ENCODE measurements at places on chromosomes 12 and 14.

- DNase-seq = no peak
Measured at GRCh38 chr12:105444653-105445102, 114.2 kb downstream of the C12orf75 start.

GRCh38 chr12:6644903-6645302 is 2.3 kb downstream of the ACRBP start:
- DNase-seq = no peak

DNA sequence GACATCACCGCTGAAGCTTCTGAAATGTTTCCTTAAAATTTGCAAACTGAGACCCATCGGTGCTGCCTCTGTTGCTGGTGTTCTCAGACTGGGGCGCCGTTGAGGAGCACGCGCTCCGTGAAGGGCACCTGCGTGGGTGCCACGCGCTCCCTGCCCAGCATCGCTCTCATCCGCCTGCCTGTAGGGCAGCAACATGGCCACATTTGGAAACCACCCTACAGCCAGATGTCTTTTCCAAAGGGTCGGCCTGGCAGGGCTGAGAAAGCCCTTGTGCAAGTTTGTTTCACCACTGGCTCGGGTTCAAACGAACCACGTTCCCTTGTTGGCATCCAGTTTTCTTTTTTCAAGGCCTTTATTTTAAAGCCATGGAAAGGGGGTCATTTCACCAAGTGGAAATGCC is 13.9 kb downstream of the ADGRD1 start:
- DNase-seq = no peak

DNA sequence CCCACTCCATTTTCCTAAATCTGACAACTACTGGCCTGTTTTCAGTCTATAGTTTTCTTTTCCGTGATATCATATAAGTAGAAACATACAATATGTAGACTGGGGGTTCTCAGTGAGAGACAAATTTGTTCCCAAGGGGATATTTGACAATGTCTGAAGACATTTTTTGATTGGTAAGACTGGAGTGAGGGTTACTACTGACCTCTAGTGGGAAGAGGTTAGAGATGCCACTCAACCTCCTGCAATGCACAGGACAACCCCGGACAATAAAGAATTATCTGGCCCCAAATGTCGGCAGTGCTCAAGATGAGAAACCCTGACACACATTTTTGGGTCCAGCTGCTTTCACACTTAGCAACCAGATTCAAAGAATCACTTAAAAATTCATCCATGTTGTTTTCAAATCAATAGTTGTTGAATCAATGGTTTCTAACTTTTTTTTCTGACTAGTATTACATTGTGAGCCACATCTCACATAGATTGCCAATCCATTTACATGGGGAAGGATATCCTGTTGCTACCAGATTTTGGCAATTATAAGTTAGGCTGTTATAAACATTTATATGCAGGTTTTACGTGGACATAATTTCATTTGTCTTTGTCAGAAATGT is 307.1 kb downstream of the RPL10L start:
- no peak for DNase-seq

GRCh38 chr14:100556936-100557505 is 30.2 kb downstream of the BEGAIN start:
- DNase-seq = no peak

DNA sequence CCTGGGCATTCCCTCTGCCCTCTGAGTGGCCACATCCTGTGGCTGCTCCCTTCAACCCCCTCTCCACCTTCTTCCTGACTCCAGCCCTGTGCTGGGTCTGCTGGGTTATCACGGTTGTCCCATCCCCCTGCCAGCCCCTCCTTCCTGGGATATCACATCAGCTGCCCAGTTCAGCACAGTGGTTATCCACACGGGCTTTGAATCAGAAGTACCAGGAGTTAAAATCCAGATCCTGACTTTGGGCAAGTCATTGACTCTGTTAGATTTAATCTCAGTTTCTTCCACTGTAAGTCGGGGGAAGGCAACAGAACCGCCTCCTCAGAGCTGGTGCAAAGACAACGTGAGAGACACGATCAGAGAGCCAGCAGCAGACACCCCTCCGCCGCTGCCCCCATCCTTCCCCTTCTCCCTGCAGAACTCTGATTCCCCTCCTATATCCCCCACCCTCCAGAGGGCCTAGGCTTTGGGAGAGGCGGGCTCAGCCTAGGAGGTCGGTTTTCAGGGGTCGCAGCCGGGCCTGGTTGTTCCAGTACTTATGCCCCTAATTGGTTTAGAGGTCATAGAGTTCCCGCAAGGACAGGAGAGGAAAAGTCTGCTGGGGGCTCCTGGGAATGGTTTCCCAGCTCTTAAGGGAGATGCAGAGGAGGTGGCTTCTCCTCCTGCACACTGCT is 42.5 kb downstream of the PRIMA1 start:
- DNase-seq = no peak

- DNase-seq = no peak
Measured at GRCh38 chr12:4766445-4766844, 46.2 kb downstream of the GALNT8 start.

- peak; percentile 44 for DNase-seq
Measured at GRCh38 chr12:130162267-130162666, at the start of gene FZD10. FZD10 (plus strand) TSS chr12:130162464; CDS start chr12:130162943, 479 bp downstream.

- DNase-seq = no peak
Measured at GRCh38 chr14:65501328-65501727, 88.8 kb downstream of the FUT8 start.

DNA sequence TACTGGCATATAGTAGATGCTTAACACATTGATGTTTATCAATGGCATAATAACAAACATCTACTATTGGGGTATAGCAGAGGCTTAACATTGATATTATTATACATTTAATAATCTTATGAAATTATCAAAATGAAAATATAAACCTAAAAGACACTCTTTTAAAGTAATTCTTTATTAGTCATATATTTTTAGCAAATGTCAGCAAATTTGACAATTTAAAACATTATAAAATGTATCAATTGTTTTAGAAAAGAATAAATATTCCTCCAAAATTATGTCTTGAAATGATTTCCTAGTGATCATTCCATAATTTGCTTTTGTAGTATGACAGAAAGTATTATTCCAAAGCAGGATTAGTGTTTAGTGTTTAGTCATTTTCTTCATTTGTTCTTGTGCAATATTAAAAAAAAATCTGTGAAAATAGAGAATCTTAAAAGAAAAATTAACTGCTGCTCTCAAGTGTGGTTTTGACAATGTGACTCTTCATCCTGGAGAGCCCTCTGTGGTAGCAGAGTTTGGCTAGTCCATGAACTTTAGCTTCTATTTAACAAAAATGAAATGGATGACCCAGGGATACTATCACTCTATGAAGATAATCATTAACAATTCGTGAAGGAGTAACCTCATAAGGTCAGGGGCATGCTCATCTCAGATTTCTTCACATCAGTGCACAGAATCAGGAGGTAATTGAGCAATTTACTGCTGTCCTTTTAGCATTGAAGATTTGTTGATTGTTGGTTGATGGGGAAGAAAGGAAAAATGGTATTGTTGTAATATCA is 1018.5 kb downstream of the LRFN5 start:
- no peak for DNase-seq

DNA sequence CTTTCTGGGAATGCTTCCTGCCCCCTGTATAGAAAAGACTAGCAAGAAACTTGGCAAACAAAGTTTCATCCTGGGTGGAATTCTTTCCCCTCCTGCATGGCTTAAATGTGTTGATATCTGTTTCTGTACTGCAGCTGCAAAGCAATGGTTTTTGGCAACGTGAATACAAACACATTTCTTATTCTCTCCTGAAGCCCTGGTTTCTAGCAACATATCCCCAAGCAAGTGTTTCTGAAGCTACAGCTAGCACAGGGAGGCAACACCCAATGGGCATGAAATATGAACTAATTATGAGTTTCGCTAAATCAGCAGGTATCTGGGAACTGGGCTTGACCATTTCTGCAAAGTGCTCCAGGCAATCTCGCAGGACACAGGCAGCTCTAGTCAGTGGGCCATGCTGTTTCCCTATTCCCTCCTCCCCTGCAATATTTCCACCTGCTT is 392.3 kb upstream of the TMPO start:
- DNase-seq = no peak

GRCh38 chr12:64225626-64226025 is 3.5 kb upstream of the KICS2 start:
- DNase-seq = no peak

- DNase-seq = peak; percentile 53
Measured at GRCh38 chr12:109736552-109737108, 23.0 kb downstream of the FAM222A start.

GRCh38 chr12:110546339-110546738 is 36.8 kb downstream of the PPTC7 start:
- DNase-seq = no peak

- DNase-seq = peak; percentile 83
Measured at GRCh38 chr12:4153343-4153892, 120.1 kb upstream of the CCND2 start.

GRCh38 chr14:33056213-33056612 is 117.5 kb downstream of the NPAS3 start:
- DNase-seq = no peak

- no peak for DNase-seq
Measured at GRCh38 chr14:62369919-62370560, 607.8 kb downstream of the SNAPC1 start.

- DNase-seq = no peak
Measured at GRCh38 chr14:96627811-96628775, 125.9 kb downstream of the PAPOLA start.

GRCh38 chr12:122837306-122838265 is 2.3 kb downstream of the HIP1R start:
- DNase-seq = no peak

DNA sequence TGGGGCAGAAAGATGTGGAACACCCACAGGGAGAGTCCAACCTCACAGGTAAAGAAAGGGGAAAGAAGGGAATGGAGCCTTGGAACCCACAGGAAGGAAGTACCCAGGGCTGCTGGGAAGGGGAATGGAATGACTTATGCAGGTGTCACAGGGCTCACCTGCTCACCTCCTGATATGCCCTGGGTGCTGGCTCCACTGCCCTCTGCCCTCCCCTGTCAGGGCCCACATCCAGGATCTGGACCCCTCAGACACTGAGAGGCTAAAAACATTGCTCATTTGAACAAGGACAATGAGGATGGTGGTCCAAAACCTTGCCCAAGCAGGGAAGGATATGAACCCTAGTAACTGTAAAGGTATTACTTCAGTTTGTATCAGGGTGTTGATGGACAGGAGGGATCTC is 19.3 kb downstream of the ZBTB39 start:
- no peak for DNase-seq

- DNase-seq = no peak
Measured at GRCh38 chr12:92506891-92507290, 195.9 kb upstream of the PLEKHG7 start.

- DNase-seq = no peak
Measured at GRCh38 chr12:52207106-52207505, 15.3 kb upstream of the KRT80 start.

DNA sequence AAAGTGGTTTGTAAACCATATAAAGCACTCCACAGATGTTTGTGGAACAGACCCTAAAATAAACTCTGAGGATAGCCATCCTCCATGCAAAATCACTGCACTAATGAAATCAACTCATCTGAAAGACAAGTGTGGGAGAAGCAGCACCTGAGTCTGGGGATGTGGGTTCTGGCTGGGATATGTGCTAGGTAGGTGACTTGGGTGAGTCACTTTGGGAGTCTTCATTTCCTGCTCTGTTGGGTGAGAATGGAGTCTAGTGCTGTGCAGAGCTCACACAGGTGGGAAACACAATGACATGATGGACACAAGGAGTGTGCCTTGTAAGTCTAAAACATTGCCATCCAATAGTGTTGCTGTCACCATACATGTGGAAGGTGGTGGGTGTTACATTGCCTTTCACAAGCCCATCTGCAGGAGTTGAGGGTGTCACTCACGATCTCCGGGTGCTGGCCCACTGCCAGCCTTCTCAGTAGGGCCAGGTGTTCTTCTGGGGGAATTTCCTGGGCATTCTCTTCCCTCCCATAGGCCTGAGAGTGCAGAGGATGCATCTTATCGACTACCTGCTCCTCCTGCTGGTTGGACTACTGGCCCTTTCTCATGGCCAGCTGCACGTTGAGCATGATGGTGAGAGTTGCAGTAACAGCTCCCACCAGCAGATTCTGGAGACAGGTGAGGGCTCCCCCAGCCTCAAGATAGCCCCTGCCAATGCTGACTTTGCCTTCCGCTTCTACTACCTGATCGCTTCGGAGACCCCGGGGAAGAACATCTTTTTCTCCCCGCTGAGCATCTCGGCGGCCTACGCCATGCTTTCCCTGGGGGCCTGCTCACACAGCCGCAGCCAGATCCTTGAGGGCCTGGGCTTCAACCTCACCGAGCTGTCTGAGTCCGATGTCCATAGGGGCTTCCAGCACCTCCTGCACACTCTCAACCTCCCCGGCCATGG is 2.0 kb downstream of the SERPINA4 start:
- no peak for DNase-seq

DNA sequence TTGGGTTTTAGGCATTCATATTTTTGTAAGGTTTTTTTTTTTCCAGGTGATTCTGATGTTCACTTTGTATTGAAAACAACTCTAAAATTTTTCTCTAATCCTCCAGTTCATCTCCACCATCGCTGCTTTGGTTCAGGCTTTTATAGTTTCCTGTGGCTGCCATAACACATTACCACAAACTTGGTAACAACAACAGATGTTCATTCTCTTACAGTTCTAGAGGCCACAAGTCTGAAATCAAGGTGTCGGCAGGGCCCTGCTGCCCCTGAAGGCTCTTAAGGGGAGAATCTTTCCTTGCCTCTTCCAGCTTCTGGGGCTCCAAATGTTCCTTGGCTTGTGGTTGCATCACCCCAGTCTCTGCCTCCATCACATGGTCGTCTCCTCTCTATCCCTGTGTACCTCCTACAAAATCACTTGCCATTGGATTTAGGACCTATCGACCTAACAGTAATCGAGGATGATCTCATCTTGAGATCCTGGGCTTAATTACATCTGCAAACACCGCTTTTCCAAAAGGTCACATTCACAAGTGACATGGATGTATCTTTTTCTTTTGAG is 55.2 kb downstream of the PELI2 start:
- DNase-seq = peak; percentile 24

DNA sequence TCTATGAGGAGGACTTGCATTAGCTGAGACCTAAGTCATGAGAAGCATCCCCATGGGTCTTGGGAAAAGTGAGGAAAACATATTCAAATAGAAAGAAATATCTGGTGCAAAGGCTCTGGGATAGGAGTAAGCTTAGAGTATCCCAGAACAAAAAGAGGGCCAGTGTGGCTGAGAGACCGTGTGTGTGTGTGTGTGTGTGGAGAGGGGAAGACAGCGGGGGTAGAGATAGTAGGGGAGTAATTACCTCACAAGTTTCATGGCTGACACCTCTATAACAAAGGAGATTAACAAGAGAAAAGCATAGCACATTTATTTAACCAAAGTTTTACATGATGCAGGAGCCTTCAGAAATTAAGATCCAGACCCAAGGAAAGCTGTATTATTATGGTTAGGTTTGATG is 440.5 kb downstream of the RAD51B start:
- no peak for DNase-seq

GRCh38 chr12:122843455-122843854 is 8.2 kb downstream of the HIP1R start:
- no peak for DNase-seq

DNA sequence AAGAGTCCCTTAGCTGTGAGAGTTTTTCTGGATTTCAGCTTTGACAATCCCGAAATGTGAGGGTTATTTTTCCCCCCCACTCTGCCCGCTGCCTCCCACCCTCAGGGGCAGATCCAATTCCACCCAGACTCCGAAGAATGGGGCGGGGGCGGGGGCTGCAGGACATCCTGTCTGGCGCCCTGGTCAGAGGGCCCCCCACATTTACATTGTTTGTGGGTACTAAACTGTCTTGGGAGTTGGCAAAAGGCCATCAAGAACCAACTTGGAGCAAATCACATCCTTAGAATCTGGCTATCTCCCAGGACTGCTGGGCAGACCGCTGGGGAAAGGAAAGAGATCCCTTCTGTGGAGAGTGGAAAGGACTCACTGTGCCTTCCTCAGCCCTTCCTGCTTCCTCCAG is 2.4 kb downstream of the EMP1 start:
- DNase-seq = no peak

GRCh38 chr12:116597886-116598285 is 38.7 kb downstream of the MAP1LC3B2 start:
- DNase-seq = no peak

All from activated naive CD4-positive, alpha-beta T cell treated with anti-CD3 and anti-CD28 coated beads, Interleukin-2, amount 10 ng/mL, durations not matched to agents 7 days and 5 days (primary cell).